ENCODE measurements at places on chromosomes 5 and 9. TPM values are rescaled to one million over a fixed set of nuclear protein-coding genes. Genes with fewer than 3 reads are reported as not detected.

IFNE gene
- not detected for total RNA-seq

GABRA6 gene
- total RNA-seq = not detected

HOMER1 gene
- total RNA-seq = 2.1 TPM

FAXDC2 gene
- total RNA-seq = not detected

DNA sequence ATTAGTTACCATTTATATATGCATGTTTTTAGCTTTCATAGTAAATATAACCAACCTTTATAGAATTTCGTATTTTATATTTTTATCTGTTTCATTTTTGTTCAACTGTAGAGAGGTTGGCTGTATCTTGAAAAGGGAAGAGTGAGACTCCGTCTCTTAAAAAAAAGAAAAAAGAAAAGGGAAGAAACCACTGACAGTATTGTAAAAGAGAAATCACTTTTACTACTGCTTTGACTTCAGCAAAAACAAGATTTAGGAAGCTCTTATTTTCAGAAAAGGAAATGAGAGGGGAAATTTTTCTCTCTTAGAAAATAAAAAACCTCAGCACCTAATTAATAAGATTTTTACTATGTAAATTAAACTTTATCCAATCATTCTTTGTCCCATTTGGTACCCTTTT is 14.4 kb downstream of the POLK start:
- H3K4me3 ChIP-seq = no peak overlapping the region
- no peak for DNase-seq
- no peak overlapping the region for H3K27ac ChIP-seq
- no peaks in the 10 kb centered on the region for H3K27me3 ChIP-seq
- no peaks in the 10 kb centered on the region for H3K36me3 ChIP-seq

GRCh38 chr9:115849679-115850412 is 303.7 kb upstream of the PAPPA start:
- DNase-seq = no peak
- no peak overlapping the region for H3K4me3 ChIP-seq
- no peaks in the 10 kb centered on the region for H3K27me3 ChIP-seq
- H3K27ac ChIP-seq = no peak overlapping the region

GRCh38 chr5:157157293-157157891 is 8.7 kb downstream of the GARIN3 start:
- H3K36me3 ChIP-seq = no peaks in the 10 kb centered on the region
- peak overlapping the region; percentile 93 for H3K27ac ChIP-seq
- no peak for DNase-seq
- H3K27me3 ChIP-seq = no peaks in the 10 kb centered on the region
- peaks cover 52% of the 10 kb centered on the region for H3K4me1 ChIP-seq

- peak overlapping the region; percentile 95 for H3K27ac ChIP-seq
- peak; percentile 77 for DNase-seq
- H3K27me3 ChIP-seq = no peaks in the 10 kb centered on the region
- peak overlapping the region; percentile 30 for H3K4me3 ChIP-seq
- H3K36me3 ChIP-seq = no peaks in the 10 kb centered on the region
Observed at GRCh38 chr9:131728961-131729360, 10.9 kb downstream of the RAPGEF1 start.

DNA sequence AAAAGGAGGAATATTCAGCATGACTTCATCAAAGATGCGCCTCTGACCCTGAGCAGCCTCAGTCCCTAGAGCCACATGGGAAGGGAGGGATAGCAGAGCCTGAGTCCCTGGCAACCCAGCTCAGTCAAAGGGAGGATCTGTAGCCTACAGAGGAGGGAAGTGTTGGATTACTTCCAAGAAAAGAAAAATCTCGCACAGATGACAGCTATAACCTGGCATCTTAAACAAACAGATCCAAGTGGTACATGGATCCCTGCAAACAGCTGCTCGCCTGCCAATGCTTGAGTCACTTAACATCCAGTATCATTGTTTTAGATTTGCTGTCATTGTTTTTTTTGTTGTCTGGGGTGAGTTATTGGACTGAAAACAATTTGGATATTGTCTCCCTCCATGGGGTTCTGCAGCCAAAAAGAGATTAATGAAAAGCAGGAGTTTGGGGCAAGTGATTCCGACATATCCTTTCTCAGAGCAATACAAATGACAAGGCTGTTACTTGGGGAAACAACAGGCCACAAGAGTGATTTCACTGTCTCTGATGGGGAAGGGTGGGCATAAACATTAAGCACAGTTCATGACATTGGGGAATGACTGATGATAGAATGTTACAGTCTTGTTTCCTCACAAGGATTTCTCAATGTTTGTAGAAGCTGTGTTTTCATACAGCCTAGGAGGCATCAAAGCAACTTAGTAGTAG is 153.5 kb upstream of the KIF2A start:
- DNase-seq = no peak
- no peaks in the 10 kb centered on the region for H3K27me3 ChIP-seq
- no peak overlapping the region for H3K27ac ChIP-seq
- no peaks in the 10 kb centered on the region for H3K36me3 ChIP-seq
- H3K4me1 ChIP-seq = no peaks in the 10 kb centered on the region

- no peak for DNase-seq
- no peak overlapping the region for H3K27ac ChIP-seq
- H3K36me3 ChIP-seq = peaks cover 31% of the 10 kb centered on the region
Observed at GRCh38 chr5:96699186-96699820, 37.1 kb downstream of the CAST start.

DNA sequence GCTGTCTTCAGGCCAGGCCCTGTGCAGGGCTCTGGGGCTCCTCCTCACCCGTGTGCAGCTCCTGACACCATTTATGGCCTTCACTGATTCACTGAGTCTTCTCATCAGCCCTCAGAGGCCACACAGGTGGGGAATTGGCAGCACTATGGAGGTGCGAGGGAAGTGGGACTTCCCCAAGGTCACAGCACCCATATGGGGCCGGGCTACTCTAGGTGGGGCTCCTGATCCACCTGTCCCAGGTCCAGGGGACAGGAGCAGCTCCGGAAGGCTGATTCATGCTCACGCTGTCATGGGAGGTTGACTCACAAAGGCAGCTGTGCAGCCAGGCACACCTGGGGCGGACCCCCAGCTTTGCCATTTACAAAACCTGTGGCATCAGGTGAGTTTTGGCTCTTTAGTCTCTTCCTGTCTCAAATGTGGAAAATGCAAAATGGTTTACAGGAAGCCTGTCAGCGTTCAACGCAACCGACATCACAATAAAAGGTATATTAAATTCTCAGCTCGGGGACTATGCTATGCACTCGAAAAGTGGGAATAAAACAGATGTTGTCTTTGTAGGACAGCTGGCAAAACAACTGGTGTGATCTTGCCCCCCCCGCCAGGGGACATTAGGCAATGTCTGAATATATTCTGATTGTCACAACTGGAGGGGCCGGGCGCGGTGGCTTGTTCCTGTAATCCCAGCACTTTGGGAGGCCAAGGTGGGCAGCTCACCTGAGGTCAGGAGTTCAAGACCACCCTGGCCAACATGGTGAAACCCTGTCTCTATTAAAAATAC is 15.0 kb downstream of the NAIF1 start:
- DNase-seq = no peak
- H3K4me3 ChIP-seq = no peak overlapping the region
- H3K27me3 ChIP-seq = no peaks in the 10 kb centered on the region
- H3K27ac ChIP-seq = no peak overlapping the region
- no peaks in the 10 kb centered on the region for H3K4me1 ChIP-seq
- H3K36me3 ChIP-seq = no peaks in the 10 kb centered on the region

DNA sequence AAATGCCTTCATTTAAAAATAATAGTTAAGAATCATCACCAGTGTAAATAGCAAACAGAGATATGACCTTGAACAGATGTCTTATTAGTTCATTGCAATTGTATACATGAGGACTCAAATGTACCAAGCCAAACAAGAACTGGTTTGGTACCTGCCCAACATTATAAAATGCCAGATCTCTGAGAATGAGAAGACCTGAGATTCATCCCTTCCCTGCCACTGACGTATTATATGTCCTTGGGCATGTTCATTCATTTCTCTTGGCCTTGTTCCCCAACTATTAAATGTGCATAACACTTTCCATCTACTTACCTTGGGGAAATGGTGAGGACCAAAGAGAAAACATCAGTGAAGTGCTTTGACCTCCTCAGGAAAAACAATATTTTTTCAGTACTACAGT is 33.6 kb upstream of the ERBIN start:
- H3K4me3 ChIP-seq = no peak overlapping the region
- no peak for DNase-seq
- H3K27ac ChIP-seq = no peak overlapping the region
- H3K36me3 ChIP-seq = no peaks in the 10 kb centered on the region
- H3K27me3 ChIP-seq = no peaks in the 10 kb centered on the region
